ENCODE measurements at places on chromosomes 2 and 18. TPM values are rescaled to one million over a fixed set of nuclear protein-coding genes. Genes with fewer than 3 reads are reported as not detected.

Gene MTA3
- 20.0 TPM for total RNA-seq

Gene CTDP1
- 29.5 TPM for total RNA-seq

Gene SDC1
- 0.47 TPM for total RNA-seq

Gene GKN2
- total RNA-seq, result not detected

Gene GCG
- total RNA-seq, result not detected

Gene LYPD6
- 1.8 TPM for total RNA-seq

Gene SNTG2
- not detected for total RNA-seq

Gene NEU2
- total RNA-seq, result not detected

Gene TMEM127
- 13.9 TPM for total RNA-seq

Gene ECEL1
- not detected for total RNA-seq

Gene HOXD4
- 2.8 TPM for total RNA-seq

Gene FEV
- total RNA-seq, result not detected

Gene CFAP53
- 0.28 TPM for total RNA-seq

Gene PIEZO2
- total RNA-seq, result 56.4 TPM

Gene IL36A
- 0.09 TPM for total RNA-seq

Gene FRZB
- not detected for total RNA-seq

Gene IL18R1
- 3.7 TPM for total RNA-seq

Gene IHH
- 0.09 TPM for total RNA-seq

Gene LOXHD1
- total RNA-seq, result not detected

Gene LYPD1
- 104 TPM for total RNA-seq

Gene C2orf74
- 20.2 TPM for total RNA-seq

Gene MEIS1
- 10.5 TPM for total RNA-seq

Gene FAM124B
- 130 TPM for total RNA-seq

Gene FOXD4L1
- total RNA-seq, result not detected

Gene ABCG5
- total RNA-seq, result not detected

Gene ZNF385B
- total RNA-seq, result not detected

Gene TRIM43
- total RNA-seq, result not detected

Gene SCYGR7
- not detected for total RNA-seq

Gene RNF125
- 0.09 TPM for total RNA-seq

Gene MREG
- 5.2 TPM for total RNA-seq

Gene TDRD15
- under 0.01 TPM for total RNA-seq

Gene SPP2
- not detected for total RNA-seq

Gene PID1
- 2.2 TPM for total RNA-seq

Gene TBR1
- under 0.01 TPM for total RNA-seq

Gene DARS1
- total RNA-seq, result 59.0 TPM

Gene TUBB8B
- total RNA-seq, result not detected

Gene SALL3
- not detected for total RNA-seq

Gene FIGN
- total RNA-seq, result 1.3 TPM

Gene NAB1
- total RNA-seq, result 41.1 TPM

Gene ACOXL
- not detected for total RNA-seq

Gene CLEC4F
- total RNA-seq, result not detected

Gene ATP6V1C2
- not detected for total RNA-seq

Gene MC4R
- not detected for total RNA-seq

Gene LCT
- not detected for total RNA-seq

Measured in endothelial cell of coronary artery (primary cell).